ENCODE measurements at places on chromosomes 1 and 21.

DNA sequence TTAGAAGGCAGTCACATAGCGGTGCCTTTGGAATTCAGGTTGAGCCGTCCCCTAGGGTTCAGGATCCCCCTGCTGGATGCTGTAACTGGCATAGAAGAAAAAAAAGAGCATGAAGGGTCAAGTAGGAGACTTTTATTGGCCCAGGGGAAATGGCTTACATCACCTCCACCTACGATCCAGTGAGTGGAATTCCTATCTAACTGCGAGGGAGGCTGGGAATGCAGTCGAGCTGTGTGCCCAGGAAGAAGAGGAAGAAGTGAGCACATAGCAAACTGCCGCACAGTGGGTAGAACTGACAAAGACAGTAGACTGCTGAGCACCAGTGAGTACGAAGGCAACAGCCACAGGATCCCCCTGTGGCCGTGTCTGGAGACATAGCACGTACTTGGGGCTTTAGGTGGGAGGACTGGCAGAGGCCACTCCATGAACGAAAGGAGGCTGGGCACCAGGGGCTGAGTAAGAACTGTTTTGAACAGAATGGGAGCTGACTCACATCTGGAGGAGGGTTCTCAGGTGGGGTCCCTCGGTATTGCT, 79.2 kb downstream of the RNF220 start:
- DNase-seq: peak; percentile 11

DNA sequence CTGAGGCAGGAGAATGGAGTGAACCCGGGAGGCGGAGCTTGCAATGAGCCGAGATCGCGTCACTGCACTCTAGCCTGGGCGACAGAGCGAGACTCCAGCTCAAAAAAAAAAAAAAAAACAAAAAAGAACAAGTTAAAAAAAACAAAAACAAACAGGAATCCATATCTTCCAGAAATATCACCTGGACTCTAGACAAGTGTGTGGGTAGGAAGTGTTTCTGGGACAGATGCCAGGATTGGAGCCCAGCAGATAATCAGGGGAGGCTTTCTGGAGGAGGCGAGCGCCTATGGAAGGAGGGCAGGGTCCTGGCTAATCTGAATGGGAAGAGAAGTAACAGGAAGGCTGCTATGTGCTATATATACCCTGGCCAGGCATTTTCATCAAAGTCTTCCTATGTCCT, 43.6 kb upstream of the SYNC start:
- DNase-seq: no peak

- no peak for DNase-seq
These were observed 23.9 kb downstream of the SLC2A1 start for GRCh38 chr1:42934541-42935312.

DNA sequence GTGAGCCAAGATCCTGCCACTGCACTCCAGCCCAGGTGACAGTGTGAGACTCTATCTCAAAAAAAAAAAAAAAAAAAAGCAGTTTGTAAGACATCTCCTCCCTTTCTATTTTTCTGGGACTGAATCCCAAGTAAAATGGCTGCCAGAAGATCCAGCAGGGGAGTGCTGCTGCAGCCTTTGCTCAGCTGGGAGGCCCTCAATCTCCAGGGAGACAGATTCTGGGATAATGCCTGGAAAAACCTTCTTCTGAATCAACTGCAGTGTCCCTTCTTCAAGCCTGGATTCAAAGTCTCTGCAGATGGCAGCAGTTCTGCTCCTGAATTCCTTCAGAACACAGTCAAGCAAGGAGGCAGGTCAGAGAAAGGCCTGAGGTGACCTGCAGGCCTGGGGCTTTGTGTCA, 191.0 kb upstream of the NRIP1 start:
- no peak for DNase-seq

GRCh38 chr1:178055779-178056471, 38.0 kb upstream of the RASAL2 start:
- DNase-seq: no peak

GRCh38 chr1:243482141-243483022, 226.5 kb downstream of the SDCCAG8 start:
- DNase-seq: no peak
